Stimulated activated CD8-positive, alpha-beta memory T cell treated with anti-CD3 and anti-CD28 coated beads, Interleukin-15, amount 100 ng/mL, for 24 hours (primary cell): ENCODE measurements at places on chromosomes 2 and 18.
A peak's percentile ranks its signal among the peaks of the same experiment; 100 is the strongest.

DNA sequence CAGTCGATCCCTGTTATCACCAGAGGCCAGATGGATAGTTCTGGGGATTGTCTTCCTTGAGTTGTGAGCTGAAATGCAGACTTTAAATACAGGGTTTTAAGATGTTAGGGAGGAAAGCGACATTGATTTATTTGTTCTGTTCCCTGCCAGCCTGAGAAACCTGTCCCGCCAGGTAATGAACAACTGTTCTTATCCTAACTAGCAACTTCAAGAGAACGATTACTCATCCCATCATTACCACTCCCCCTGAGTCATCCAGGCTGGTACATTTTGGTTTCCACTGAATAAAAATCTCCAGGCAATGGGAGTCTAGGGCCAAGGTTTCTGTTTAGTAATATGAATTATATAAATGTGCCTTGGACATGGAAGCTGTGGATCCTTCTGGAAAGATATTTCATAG, 131.2 kb downstream of the LYPD6B start:
- no peak for DNase-seq

GRCh38 chr2:148720501-148721001, 76.0 kb downstream of the EPC2 start:
- DNase-seq, result no peak

DNA sequence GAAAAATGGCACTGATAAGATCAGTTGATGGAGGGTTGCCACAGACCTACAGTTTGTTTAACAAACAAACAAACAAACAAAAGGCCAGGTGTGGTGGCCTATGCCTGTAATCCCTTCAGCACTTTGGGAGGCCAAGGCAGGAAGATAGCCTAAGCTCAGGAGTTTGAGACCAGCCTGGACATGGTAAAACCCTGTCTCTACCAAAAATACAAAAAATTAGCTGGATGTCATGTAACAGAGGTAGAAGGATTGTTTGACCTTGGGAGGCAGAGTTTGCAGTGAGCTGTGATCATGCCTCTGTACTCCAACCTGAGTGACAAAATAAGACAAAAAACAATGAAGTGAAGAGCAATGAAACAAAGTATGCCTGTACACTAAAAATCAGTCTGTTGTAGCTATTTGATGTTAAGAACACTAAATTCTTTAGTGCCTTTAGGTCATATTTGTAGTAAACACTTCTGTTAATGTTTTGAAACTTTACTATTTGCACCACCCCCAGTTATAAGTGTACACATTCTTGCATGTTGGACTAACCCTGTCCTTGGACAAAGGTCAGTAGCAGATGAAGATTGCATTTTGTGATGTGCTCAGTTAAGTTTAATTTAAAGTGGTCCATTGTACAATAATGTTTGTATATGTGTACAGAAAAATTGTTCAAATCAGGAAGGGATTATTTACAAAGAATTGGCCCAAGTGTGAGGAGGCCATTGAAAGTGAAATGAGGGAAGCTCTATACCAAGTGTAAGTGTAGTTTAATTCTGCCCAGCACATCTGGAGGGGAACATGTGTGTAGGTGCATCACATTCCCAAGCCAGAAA, 73.9 kb downstream of the KYNU start:
- DNase-seq, result no peak

GRCh38 chr18:63765837-63766236, 9.4 kb upstream of the SERPINB7 start:
- DNase-seq, result no peak

- no peak for DNase-seq
Observed at GRCh38 chr2:3738454-3738853, 35.1 kb downstream of the DCDC2C start.

- DNase-seq, result no peak
Observed at GRCh38 chr2:10559634-10560224, 111.6 kb upstream of the ODC1 start.

DNA sequence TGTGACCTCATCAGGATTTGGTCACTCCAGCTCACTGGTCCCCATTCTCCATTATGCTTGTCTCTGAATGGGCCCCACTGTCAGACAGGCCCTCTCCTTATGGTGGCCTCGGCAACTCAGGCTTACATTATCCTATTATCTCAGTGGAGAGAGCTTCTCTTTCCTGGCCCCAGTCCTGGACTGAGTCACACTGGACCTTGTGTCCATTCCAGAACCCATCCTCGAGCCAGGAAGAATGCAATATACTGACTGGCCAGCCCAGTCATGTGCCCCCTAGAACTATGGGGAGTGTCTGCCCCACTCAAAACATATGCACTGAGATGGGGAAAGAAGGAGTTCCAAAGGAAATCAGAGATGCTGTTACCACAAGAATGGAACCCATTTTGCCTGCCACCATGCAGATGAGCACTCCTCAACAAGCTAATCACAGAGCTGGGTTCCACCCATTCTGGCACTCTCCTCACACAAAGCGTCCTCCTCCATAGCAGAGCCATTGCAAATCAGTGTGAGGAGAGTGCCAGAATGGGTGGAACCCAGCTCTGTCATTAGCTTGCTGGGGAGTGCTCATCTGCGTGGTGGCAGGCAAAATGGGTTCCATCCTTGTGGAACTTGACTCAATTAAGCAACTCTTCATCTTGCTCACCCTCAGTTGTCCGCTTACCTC, 71.9 kb downstream of the CHRNA1 start:
- no peak for DNase-seq

GRCh38 chr2:74915743-74916142, 42.7 kb upstream of the POLE4 start:
- DNase-seq, result no peak

GRCh38 chr2:217269701-217270484, 410.0 kb upstream of the TNP1 start:
- DNase-seq, result no peak

- no peak for DNase-seq
Observed at GRCh38 chr2:11573418-11574175, 39.8 kb downstream of the GREB1 start.

GRCh38 chr2:168246483-168247340, 683 bp downstream of the STK39 start:
- DNase-seq, result peak; percentile 39

DNA sequence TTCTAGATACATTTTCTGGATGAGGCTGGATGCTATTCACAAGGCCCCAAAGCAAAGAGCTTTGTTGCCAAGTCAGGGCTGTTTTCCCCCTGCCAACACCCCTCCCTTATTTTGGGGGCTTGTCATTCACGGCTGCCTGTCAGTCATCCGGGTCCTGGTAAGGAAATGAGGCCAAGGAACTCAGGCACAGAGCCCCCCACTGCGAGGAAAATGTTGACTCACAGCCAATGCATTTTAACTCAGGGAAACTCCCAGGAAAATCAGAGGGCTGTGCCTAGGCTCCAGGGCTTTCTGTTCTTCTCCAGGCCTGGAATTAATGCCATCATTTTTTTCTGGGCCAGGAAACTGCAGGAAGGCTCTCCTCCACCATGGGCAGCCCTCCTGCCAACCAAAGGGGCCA, 241.1 kb downstream of the SMAD2 start:
- no peak for DNase-seq

GRCh38 chr2:7595206-7595605, 678.0 kb downstream of the RNF144A start:
- DNase-seq, result no peak

DNA sequence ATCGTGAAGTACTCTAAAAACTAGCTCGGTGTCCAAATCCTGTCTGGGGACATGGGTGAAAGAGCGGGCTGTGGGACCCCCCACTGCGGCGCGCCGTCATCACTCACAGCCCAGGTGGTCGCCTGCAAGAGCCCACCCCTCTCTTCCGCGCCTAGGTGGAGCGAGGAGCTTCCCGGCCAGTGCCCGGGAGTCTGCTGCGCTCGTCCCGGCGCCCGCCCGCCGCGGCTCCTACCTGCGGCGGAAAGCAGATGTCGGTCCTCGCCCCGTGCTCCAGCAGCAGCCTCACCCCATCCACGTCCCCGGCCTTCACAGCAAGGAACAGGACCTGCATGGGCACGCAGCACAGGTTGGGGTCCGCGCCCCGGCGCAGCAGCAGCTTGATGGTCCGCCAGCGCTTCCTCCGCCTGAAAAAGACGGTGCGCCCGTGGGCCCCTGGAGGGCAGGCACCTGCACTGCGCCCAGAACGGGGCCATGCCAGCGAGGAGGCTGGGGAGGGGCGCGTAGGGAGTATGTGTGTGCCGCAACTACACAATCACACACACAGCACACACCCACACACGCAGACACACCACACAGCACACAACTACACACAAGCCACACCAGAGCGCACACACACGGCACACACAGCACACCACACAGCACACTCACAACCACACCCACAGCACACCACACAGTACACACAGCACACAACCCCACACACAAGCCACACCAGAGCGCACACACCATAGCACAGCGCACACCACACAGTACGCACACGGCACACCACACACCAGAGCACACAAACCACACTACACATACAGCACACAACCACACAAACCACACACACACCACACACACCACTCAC, 37.4 kb downstream of the ANKMY1 start:
- DNase-seq, result no peak

GRCh38 chr2:148660999-148661398, 16.4 kb downstream of the EPC2 start:
- no peak for DNase-seq

- DNase-seq, result no peak
Observed at GRCh38 chr2:198471291-198471690, 666.9 kb downstream of the PLCL1 start.

- DNase-seq, result no peak
Observed at GRCh38 chr18:44884431-44884830, 203.7 kb downstream of the SETBP1 start.

GRCh38 chr2:113240150-113240914, 38.4 kb downstream of the PAX8 start:
- DNase-seq, result no peak

- DNase-seq, result no peak
Observed at GRCh38 chr18:79881695-79882094, 69.8 kb downstream of the SLC66A2 start.
